ENCODE measurements at places on chromosomes 11 and 22. TPM values are rescaled to one million over a fixed set of nuclear protein-coding genes. Genes with fewer than 3 reads are reported as not detected.
A peak's percentile ranks its signal among the peaks of the same experiment; 100 is the strongest.

Gene PRR33
- total RNA-seq = not detected

Gene MRGPRF
- 17.9 TPM for total RNA-seq

Gene ART1
- not detected for total RNA-seq

Gene YPEL1
- total RNA-seq = 9.0 TPM

Gene OR5A1
- not detected for total RNA-seq

Gene NTM
- total RNA-seq = not detected

- DNase-seq = no peak
Observed at GRCh38 chr22:35758394-35758793, 40.7 kb downstream of the APOL5 start.

- DNase-seq = no peak
Observed at GRCh38 chr11:73797457-73797856, 9.8 kb downstream of the MRPL48 start.

GRCh38 chr22:43622886-43623285 lies 189.2 kb downstream of the EFCAB6 start:
- no peak for DNase-seq

DNA sequence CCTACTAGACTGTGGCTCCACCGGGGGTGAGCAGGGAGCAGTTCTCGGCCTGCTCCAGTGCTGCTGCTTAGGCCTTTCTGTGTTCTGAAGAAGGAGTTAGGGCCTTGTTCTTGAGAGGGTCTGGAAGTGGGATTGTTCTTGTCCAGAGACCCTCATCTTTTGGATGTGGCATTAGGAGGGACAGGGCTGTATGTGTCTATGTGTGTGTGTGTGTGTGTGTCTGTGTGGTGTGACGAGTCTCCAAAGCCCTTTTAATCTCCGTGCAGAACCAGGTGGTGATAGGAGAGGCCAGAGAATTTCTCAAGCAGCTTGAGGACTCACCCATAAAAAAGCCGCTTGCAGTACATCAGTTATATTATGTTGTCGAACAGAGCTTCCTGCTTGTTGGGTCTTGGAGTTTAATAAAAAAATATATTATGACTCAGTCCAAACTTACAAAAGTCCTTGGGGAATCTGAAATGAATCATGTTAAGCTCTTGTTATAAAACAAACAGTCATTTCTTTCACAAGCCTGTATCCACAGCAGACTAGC lies 196.5 kb downstream of the TENM4 start:
- no peak for DNase-seq

GRCh38 chr11:55707029-55707428 lies 45.0 kb downstream of the OR4C6 start:
- DNase-seq = no peak

GRCh38 chr11:112281726-112282125 lies 21.1 kb upstream of the PLET1 start:
- DNase-seq = peak; percentile 42

- DNase-seq = no peak
Observed at GRCh38 chr11:114102993-114103896, 43.7 kb downstream of the ZBTB16 start.

DNA sequence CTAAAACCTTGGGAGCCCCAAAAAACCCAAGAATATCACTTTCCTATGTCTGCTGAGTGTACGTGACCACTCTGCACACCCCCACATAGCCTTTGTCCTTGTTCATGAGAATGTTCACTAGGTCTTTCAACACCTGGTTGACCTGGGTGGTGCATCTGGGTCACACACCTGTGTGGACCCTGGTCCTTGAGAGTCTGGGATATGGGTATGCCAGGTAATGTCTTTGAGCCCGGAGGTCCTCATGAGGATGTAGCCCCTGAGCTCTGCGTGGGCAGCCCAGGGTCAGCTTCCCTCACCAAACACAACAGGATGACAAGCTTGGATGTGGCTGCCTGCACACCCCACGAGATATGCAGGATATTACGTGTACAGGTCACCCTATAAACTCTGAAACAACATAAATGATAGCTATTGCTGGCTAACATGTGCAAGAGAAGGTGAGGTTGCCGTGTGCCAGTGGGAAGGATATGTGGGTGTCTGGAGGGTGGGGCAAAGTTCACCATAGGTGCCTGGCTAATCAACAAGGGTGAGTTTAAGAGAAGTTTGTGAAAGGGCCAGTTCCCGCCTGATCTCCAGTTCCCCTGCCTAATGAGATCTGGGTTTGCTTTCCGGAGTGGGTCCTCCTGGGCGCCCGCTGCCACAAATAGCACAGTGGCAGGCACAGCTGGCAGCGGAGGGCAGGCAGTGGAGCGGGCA lies 1.4 kb upstream of the PPARA start:
- peak; percentile 52 for DNase-seq

DNA sequence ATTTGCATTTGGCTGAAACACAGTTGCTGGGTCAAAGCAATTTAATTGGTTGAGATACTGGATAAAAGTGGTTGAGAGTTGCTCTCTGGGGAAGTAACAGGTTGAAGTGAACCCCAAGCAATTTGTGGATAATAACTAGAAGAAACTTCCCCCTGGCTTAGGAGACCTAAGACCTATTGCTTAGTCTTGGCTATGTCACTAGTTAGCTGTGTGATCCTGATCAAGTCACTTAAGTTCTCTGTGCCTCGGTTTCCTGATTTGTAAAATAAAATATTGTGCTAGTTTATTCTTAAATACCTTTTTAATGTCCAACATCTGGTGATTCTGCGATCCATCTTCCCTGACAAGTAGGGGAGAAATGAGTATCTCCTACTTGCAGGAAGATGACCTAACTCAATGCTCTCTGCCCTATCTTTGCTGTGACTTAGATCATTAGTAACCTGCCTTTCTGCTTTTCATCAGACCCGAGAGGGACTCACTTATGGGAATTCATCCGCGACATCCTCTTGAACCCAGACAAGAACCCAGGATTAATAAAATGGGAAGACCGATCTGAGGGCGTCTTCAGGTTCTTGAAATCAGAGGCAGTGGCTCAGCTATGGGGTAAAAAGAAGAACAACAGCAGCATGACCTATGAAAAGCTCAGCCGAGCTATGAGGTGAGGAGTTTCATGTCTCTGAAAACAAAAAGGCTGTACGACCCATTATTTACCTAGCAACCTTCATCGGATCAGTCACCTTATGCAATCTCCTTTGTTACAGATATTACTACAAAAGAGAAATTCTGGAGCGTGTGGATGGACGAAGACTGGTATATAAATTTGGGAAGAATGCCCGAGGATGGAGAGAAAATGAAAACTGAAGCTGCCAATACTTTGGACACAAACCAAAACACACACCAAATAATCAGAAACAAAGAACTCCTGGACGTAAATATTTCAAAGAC lies 37.5 kb downstream of the EHF start:
- DNase-seq = no peak

GRCh38 chr11:134558258-134558835 lies 146.3 kb upstream of the B3GAT1 start:
- DNase-seq = no peak

GRCh38 chr11:61023966-61024295 lies 52.5 kb downstream of the CD6 start:
- no peak for DNase-seq

DNA sequence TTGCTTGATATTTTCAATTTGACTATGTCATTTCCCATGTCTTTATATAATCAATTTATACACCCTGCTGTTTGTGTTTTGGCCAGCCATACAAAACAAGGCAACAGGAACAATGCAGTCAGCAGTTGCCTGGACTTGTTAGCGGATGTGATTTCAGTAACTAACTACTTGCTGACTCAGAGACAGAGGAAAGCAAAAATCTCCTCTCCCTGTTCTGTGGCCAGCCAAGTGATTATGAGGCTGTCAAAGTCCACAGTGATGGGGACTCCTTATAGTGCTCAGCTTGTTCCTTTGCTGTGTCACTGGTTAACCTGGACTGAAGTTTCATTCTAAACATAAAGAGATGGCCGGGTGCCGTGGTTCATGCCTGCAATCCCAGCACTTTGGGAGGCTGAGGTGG lies 32.6 kb upstream of the APLP2 start:
- peak; percentile 52 for DNase-seq

DNA sequence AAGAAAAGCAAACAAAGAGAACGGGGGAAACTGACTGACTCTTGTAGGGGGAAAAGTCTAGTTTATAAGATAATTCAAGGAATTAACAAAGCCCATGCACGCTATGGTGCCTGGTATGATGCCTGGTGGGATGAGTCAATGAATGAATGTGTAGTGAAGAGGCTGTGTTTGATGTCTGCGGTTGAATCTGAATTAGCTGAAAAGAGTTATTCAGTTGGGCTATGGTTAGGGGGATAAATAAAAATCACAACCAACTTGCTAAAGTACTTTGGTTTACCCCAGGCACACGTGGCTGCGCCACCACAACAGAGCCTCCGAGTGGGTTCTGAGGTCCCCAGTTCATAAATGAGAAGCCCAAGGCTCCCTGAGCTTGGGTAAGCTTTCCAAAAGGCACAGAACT lies 369.3 kb upstream of the SYN3 start:
- DNase-seq = no peak

DNA sequence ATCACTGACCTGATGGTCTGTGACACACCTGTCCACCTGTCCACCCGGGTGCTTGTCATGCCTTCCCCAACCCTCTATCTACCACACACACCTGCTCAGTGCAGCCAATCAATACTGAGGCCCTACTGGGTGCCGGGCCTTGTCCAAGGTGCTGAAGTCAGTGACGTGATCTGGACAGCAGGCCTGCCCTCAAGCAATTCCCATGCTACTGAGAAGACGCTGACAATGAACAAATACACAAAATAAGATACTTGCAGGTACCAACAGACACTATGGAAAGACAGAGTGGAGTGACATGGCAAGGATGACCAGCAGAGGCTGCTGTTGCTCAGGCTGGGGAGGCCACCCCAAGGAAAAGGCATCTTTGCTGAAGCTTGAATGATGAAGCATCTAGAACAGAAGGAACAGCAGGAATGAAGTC lies 21.2 kb downstream of the PLAAT3 start:
- peak; percentile 18 for DNase-seq
